ENCODE measurements at places on chromosomes 3 and 15.

DNA sequence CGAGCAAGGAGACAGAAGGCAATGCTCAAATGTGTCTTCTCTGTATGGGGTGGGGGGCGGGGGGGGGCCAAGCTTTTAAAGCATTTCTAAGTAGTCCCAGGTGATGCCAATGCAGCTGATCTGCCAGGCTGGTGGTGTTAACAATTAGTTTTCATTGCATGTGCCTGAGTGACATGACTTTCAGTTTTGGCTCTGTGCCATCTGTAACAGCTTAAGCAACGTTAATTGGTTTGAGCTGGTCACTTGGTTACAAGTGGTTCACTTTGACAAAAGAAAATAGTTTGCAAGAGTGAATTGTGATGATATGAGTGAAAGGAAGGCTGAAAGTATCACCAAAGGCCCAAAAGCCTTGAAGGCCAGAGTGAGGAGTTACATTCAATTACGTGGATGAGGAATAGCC lies 26.4 kb upstream of the LRIG1 start:
- H3K4me1 ChIP-seq, result no peaks in the 10 kb centered on the region
- no peak overlapping the region for H3K4me3 ChIP-seq
- no peak for DNase-seq
- no peak overlapping the region for H3K27ac ChIP-seq

- H3K4me3 ChIP-seq, result no peak overlapping the region
- H3K27ac ChIP-seq, result no peak overlapping the region
- no peak for DNase-seq
- peaks cover 2% of the 10 kb centered on the region for H3K27me3 ChIP-seq
Measured at GRCh38 chr3:126117786-126118185, 33.9 kb upstream of the SLC41A3 start.

- H3K4me1 ChIP-seq, result no peaks in the 10 kb centered on the region
- no peaks in the 10 kb centered on the region for H3K27me3 ChIP-seq
- no peak overlapping the region for H3K27ac ChIP-seq
- DNase-seq, result no peak
- H3K36me3 ChIP-seq, result no peaks in the 10 kb centered on the region
- no peak overlapping the region for H3K4me3 ChIP-seq
Measured at GRCh38 chr15:38414357-38414756, 39.6 kb upstream of the FAM98B start.

GRCh38 chr3:42518800-42519567 lies 16.5 kb downstream of the VIPR1 start:
- no peak overlapping the region for H3K4me3 ChIP-seq
- H3K4me1 ChIP-seq, result no peaks in the 10 kb centered on the region
- no peak overlapping the region for H3K27ac ChIP-seq

DNA sequence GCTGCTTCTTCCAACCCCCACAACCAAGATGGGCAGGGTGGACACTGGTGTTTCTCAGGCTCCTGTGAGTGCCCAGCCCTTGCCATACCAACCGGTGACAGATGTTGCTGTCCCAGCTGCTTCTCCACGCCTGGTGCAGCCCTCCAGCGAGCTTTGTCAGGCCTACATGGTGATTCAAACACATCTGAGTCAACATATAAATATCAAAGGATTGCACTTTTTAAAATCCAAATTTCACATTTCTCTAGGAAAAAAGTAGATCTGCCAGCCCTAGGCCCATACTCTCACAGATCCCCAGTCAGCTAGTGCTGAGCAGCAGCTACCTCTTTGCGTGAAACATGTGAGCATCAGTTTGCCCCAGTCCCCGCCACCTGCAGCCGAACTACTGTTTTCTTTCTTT lies 52.7 kb downstream of the RPN1 start:
- H3K27me3 ChIP-seq, result no peaks in the 10 kb centered on the region
- no peaks in the 10 kb centered on the region for H3K4me1 ChIP-seq
- no peak for DNase-seq
- H3K36me3 ChIP-seq, result no peaks in the 10 kb centered on the region
- no peak overlapping the region for H3K4me3 ChIP-seq
- H3K27ac ChIP-seq, result no peak overlapping the region

- DNase-seq, result no peak
- H3K4me3 ChIP-seq, result no peak overlapping the region
- H3K36me3 ChIP-seq, result no peaks in the 10 kb centered on the region
- no peaks in the 10 kb centered on the region for H3K27me3 ChIP-seq
- no peaks in the 10 kb centered on the region for H3K4me1 ChIP-seq
- no peak overlapping the region for H3K27ac ChIP-seq
Measured at GRCh38 chr3:35487376-35487775, 151.9 kb upstream of the ARPP21 start.

- no peak for DNase-seq
- H3K36me3 ChIP-seq, result no peaks in the 10 kb centered on the region
- H3K27me3 ChIP-seq, result no peaks in the 10 kb centered on the region
- H3K4me3 ChIP-seq, result no peak overlapping the region
Measured at GRCh38 chr3:35733341-35733740, 94.0 kb downstream of the ARPP21 start.

DNA sequence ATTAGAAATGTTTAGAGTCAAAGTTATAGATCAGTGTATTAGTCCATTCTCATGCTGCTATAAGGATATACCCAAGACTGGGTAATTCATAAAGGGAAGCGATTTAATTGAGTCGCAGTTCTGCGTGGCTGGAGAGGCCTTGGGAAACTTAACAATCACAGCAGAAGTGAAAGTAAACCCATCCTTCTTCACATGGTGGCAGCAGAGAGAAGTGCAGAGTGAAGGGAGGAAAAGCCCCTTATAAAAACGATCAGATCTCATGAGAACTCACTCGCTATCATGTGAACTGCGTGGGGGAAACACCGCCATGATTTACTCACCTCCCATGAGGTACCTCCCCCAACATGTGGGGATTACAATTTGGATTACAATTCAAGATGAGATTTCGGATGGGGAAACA lies 871.5 kb downstream of the DIPK2A start:
- no peak overlapping the region for H3K27ac ChIP-seq
- no peaks in the 10 kb centered on the region for H3K36me3 ChIP-seq
- H3K27me3 ChIP-seq, result no peaks in the 10 kb centered on the region
- no peak overlapping the region for H3K4me3 ChIP-seq
- H3K4me1 ChIP-seq, result no peaks in the 10 kb centered on the region

DNA sequence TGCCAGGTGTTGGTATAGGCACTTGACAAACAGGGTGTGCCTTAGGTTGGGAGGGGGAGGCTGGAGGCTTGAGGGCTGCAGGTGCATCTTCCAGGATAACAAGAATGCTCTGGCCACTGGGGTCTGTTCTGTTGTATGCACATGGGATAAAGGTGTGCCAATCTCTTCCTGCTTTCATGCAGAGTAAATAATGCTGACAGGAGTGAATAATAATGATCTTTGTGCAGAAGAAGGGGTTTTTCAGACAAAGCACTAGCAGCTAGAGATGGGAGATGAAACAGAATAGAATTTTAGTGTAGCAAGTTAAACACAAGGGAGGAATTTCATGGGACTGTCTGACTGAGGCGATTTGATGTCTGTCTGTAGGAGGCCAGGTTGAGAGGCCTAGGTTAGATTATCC lies 1.9 kb upstream of the ROPN1 start:
- no peaks in the 10 kb centered on the region for H3K27me3 ChIP-seq
- H3K36me3 ChIP-seq, result no peaks in the 10 kb centered on the region
- no peak for DNase-seq
- H3K27ac ChIP-seq, result no peak overlapping the region

DNA sequence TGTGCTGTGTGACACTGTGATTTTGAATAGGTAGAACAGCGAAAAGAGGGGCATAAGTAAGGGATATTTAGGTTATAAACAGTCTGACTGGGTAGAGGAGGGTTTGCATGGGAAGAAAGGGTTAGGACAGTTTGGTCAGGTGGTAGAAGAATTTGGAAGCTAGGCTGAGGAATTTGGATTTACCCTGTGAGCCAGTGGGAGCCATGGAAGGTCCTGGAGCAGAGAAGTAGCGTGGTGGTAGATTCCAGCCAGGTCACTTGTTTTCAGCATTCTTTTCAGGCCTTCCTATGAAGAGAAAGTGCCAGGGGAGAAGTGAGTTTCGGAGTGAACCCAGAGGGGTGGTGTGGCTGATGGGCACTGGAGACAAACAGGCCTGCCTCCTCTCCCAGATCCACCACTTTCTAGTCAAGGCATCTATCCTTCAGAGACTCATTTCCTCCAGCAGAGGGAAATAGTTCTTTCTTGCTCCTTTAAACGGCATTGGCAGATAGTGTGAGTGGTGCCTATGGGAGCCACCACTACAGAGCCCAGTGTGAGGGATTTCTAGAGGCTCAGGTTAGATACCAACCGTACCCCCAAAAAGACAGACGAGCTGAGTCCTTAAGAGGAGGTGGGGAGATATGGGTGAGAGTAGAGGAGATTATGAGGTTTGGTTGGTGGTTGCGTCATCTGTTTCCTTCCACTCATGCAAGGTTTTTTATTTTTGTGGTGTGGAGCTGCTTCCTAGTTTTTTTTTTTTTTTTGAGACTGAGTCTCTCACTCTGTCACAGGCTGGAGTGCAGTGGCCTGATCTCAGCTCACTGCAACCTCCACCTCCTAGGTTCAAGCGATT lies 21.2 kb downstream of the PXK start:
- H3K27ac ChIP-seq, result peak overlapping the region; percentile 51
- no peak overlapping the region for H3K4me3 ChIP-seq
- no peaks in the 10 kb centered on the region for H3K36me3 ChIP-seq

GRCh38 chr3:13019243-13020095 lies 53.8 kb downstream of the IQSEC1 start:
- peaks cover 61% of the 10 kb centered on the region for H3K4me1 ChIP-seq
- H3K27me3 ChIP-seq, result no peaks in the 10 kb centered on the region
- peak overlapping the region; percentile 70 for H3K4me3 ChIP-seq
- H3K27ac ChIP-seq, result peak overlapping the region; percentile 99

- no peaks in the 10 kb centered on the region for H3K36me3 ChIP-seq
- DNase-seq, result no peak
- H3K27me3 ChIP-seq, result no peaks in the 10 kb centered on the region
- no peak overlapping the region for H3K27ac ChIP-seq
- peaks cover 19% of the 10 kb centered on the region for H3K4me1 ChIP-seq
Measured at GRCh38 chr3:177589911-177590381, 392.7 kb upstream of the TBL1XR1 start.

DNA sequence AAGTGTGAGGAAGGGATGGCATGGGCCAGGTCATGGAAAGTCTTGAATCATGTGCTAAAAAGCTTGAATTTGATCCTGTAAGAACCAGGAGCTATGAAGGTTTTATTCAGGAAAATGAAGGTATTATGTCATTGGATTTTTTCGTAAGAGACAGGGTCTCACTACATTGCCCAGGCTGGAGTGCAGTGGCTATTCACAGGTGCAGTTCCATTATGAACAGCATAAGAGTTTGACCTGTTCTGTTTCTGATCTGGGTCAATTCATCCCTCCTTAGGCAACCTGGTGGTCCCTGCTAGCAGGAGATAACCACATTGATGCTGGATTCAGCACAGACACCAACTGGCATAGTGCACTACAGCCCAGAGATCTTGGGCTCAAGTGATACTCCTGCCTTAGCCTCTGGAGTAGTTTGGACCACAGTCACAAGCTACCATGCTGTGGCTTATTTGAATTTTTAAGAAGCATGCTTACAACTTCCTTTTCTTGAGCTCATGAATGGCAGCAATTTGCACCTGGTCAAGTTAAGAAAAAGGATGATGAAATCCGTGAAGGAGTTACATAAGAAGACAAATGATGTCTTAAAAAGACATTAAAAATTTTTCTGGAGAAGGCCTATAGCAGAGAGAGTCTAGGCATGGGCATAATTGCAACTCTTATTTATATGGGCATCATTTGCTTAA lies 79.1 kb downstream of the CADPS start:
- H3K4me1 ChIP-seq, result no peaks in the 10 kb centered on the region
- DNase-seq, result no peak
- no peak overlapping the region for H3K4me3 ChIP-seq
- H3K27me3 ChIP-seq, result no peaks in the 10 kb centered on the region

DNA sequence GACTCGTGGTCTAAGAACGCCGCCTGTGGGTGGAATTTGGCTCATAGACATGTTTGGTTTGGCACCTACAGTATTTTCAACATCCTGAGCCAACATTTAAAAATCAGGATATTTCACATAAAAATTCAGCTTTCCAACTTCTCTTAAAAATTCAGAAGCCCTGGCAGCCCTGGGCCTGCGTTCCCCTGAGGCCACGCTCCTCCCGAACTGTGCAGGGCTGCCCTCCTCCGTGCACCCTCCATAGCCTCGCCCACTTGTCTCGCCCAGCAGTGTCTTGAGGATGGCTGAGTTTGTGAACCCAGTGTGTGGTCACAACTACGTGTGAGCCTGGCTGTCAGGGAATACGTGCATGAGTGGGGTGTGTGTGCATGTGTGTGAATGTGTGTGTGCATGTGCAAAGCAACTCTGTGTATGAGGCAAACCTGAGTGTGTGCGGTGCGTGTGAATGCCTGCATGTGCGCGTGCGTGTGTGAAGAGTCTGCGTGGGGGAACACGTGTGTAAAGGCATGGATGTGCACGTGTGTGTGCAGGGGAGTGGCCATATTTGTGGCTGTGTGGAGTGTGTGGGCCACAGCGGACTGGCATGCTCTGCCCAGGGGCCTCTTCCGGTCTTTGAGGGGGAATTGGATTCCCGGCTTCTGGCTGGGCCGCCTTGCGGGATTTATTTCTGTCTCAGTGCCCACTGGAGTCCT lies 30.9 kb downstream of the PTH1R start:
- DNase-seq, result no peak
- no peak overlapping the region for H3K27ac ChIP-seq
- peaks cover 5% of the 10 kb centered on the region for H3K4me1 ChIP-seq
- H3K36me3 ChIP-seq, result no peaks in the 10 kb centered on the region
- H3K4me3 ChIP-seq, result no peak overlapping the region

DNA sequence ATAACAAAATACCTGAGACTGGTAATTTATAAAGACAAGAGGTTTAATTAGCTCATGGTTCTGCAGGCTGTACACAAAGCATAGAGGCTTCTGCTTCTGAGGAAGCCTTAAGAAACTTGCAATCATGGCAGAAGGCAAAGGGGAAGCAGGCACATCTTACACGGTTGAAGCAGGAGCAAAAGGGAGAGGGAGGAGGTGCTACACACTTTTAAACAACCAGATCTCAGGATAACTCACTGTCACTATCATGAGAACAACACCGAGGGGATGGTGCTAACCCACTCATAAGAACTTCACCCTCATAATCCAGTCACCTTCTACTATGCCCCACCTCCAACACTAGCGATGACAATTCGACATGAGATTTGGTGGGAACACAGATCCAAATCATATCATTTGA lies 54.4 kb downstream of the ATP8B4 start:
- H3K36me3 ChIP-seq, result no peaks in the 10 kb centered on the region
- no peaks in the 10 kb centered on the region for H3K4me1 ChIP-seq
- H3K27ac ChIP-seq, result no peak overlapping the region
- DNase-seq, result no peak

DNA sequence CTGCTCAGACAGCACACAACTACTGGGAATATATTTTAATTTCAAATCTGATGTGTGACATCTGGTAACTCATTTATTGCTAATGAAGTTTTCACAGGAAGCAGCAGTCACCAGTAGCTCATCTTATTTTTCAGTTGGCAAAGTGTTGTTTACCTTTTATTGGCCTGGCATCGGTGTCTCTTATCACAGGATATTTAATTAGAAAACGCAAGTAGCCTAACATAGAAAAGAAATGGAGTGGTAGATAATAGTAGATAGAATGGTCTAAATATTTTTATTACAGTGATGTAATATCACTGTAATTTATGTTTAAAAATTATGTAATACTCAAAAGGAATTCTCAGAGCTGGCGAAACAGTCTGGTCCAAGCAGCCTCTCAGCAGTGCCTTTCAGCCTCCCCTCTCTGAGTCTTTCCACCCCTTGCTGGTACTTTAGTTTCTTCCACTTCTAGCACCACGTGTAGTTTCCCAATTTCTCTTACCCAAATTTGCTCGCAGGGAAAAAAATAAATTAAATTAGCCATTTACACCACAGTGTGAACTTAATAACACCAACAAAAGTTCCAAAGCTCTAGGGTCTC lies 31.9 kb downstream of the AGTR1 start:
- H3K4me3 ChIP-seq, result no peak overlapping the region
- H3K4me1 ChIP-seq, result no peaks in the 10 kb centered on the region
- no peaks in the 10 kb centered on the region for H3K27me3 ChIP-seq
- H3K36me3 ChIP-seq, result no peaks in the 10 kb centered on the region
- no peak overlapping the region for H3K27ac ChIP-seq
